ENCODE measurements at places on chromosomes 11 and 22.

- DNase-seq: no peak
Observed at GRCh38 chr11:5507933-5508305, 1.8 kb downstream of the UBQLN3 start.

- no peak for DNase-seq
Observed at GRCh38 chr22:31695423-31695822, 33.4 kb upstream of the PISD start.

DNA sequence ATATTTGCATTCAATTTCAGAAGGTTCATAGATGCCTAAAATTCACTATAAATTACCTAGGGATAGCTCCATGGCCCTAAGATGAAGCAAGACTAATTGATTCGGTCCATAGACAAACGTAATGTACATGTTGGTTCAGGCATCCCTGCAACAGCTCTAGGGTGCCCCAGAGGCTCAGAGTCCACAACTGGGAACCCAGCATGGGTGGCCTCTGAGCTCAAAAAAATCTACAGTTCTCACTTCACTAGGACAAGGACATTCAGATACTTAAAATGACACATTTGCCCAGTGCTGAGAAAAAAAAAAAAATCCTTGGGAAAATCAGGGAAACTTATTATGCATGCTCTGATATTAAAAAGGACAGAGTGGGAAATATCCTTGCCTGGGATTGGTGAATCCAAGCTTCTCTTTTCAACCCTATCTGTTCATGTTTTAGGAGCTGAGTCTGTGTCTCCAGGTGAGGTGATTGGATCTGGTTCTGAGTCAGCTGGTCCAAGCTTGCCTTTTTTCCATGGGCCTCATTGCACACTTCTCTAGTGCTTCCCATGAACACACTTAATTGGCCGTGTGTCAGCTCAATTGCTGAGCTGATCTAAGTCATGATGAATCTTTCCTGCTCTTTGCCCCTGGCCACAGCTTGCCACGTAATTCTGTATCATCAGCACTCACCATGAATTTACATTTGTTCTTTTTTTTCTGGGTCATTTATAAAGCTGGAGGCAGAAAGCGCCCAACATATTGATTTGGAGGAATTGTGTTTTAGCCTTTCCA lies 116.3 kb upstream of the RCN1 start:
- DNase-seq: no peak

- no peak for DNase-seq
Observed at GRCh38 chr22:32745996-32746322, 55.5 kb upstream of the TIMP3 start.

- no peak for DNase-seq
Observed at GRCh38 chr11:128448200-128448886, 139.0 kb downstream of the ETS1 start.

GRCh38 chr11:126305699-126306098 lies 1.8 kb downstream of the DCPS start:
- DNase-seq: no peak

DNA sequence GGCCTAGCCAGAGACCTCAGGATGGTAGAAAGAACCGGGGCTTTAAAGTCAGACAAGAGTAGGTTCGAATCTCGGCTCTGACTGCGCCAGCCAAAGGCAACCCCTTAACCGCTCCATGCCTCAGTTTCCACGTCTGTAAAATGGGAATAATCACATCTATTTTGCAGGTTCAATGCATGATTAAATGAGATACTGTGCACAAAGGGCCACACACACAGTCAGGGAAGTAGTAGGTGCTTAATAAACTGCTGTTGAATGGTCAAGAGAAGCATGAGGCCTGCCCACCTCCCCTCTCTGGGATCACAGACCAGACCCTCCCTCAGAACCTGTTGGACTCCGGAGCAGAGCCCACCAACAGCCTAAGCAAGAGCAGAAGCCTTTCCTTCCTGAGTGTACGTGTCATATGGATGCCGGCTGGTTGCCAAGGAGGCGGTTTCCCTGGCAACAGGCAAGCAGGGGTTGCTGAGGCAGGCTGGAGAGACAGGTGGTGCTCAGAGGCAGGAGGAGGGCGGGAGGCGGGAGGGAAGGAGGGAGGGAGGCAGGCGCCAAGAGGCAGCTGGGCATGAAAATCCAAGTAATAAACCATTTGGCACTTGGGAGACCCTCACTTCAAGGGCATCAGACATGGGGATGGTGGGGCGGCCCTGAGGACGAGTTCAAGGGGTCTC lies 43.9 kb downstream of the NFAM1 start:
- no peak for DNase-seq

DNA sequence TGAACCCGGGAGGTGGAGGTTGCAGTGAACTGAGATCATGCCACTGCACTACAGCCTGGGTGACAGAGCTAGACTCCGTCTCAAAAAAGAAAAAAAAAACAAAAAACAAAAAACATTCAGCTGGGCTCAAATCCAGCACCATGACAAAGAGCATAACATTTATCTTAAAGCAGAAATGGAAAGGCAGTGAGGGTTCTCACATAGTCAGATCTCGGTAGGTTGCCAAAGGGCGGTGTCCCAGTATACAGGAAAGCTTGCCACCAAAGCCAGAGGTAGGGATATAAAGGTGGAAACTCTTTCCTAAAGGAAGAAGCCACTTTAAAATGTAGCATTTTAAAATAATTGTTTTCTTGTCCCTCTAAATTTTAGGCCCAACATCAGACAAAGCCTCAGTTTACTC lies 22.4 kb upstream of the CAPRIN1 start:
- DNase-seq: no peak

DNA sequence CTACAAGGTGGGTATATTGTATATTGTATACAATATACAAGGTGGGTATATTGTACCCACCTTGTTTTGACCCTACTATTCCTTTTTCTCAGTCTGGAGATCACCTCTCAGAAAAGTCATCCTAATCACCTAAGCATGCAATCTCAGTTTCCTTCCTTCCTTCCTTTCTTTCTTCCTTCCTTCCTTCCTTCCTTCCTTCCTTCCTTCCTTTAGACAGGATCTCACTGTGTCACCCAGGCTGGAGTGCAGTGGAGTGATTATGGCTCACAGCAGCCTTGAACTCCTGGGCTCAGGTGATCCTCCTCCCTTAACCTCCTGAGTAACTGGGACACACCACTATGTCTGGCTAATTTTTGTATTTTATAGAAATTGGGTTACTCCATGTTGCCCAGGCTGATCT lies 1.2 kb upstream of the KCNE3 start:
- DNase-seq: no peak

- no peak for DNase-seq
Observed at GRCh38 chr11:21492931-21493330, 700.0 kb upstream of the ANO5 start.

- no peak for DNase-seq
Observed at GRCh38 chr11:65593518-65594414, 1.8 kb downstream of the KCNK7 start.

GRCh38 chr11:35602160-35602793 lies 16.0 kb upstream of the FJX1 start:
- DNase-seq: no peak

DNA sequence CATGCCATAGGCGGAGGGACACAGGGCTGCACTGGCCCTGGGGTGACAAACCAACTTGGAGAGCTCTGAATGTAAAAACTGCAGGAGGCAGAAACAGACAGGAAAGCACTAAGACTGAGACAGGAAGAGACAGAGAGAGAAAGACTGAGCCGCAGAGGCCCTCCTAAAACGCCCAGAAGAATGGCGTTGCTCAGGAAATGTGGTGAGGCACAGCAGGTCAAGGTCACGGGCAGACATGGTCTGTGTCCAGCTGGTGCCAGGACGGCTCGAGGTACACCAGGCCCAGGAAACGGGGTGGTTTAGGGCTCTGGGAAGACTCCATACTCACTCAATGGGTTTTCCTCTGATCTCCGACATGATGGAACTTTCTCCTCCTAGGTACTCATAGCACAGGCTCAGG lies 29.1 kb downstream of the MAFF start:
- no peak for DNase-seq

GRCh38 chr22:32823024-32823730 lies 21.7 kb downstream of the TIMP3 start:
- DNase-seq: no peak

- no peak for DNase-seq
Observed at GRCh38 chr11:18536209-18536608, 9.5 kb upstream of the TSG101 start.

DNA sequence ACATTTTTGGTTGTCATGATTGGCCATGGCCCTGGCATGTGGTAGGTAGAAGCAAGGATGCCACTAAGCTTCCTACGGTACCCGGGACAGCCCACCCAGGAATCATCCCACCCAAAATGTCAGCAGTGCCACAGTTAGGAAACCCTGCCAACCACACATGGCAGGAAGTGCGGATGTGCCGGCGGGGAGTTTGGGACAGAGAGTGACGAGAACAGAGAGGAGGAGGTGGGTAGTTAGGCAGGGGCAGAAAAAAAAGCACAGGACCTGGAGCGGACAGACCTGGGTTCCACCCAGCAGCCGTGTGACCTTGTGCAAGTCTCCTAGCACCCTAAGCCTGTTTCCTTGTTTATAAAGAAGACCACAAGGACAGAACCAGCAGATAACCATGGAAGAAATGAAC lies 3.3 kb downstream of the SPI1 start:
- DNase-seq: no peak

DNA sequence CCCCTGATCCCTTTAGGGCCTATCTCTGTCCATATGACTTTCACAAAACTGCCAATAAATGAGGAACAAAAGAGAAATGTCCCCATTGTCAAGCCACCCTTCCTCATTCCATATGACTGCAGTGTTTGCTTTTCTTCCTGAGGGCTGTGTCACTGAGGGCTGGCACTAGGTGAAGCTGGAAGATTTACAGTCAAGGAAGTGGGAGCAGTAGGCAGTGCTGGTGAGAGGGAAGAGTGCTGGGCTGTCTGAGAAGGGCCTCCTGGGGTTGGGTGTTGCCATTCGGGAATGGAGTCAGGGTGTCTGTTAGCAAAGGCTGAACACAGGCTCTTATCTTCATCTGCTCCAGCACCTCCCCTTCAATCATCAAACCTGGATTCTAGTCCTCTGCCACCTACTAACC lies 30.9 kb downstream of the INSC start:
- DNase-seq: no peak

GRCh38 chr11:74504100-74504691 lies 10.7 kb upstream of the LIPT2 start:
- no peak for DNase-seq

DNA sequence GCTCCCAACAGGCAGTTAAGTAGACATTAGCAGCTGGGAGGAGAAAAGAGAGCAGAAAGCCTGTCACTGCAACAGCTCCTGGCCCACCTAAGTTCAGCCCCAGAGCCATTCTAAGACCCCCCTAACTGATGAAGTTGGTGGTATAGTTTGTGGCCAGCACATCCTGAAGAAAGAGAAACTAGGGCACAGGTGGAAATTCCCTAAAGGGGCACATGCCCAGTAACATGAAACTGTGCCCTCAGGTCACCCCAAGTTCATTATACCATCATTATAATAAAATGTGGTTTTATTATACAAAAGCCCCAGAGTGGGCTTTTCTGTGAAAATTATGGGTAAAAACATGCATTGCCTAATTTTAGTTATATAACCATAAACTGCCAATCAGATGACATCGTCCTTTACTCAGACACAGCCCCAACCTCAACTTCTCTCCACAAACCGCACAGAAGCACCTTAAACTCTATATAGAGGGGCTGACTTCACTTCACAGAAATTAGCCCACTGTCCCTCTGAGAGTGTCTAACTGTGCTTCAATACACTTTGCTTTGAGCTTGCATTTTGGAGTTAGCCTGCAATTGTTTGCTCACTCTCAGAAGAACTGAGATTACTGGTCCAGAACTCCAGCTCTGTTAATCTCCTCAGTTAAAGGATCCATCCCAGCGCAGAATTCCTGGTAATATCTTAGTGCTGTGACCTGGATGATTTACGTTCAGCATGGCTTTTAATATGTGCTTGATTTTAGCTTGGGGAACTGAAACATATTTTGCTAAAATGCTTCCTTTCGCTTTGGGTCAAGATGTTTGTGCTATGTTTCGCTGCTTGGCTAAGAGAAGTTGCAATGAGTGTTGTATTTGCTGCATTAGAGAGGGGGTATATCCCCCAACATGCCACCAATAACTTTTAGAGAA lies 1.8 kb upstream of the APOL3 start:
- DNase-seq: no peak

- no peak for DNase-seq
Observed at GRCh38 chr11:44829838-44830237, 103.1 kb downstream of the TSPAN18 start.

DNA sequence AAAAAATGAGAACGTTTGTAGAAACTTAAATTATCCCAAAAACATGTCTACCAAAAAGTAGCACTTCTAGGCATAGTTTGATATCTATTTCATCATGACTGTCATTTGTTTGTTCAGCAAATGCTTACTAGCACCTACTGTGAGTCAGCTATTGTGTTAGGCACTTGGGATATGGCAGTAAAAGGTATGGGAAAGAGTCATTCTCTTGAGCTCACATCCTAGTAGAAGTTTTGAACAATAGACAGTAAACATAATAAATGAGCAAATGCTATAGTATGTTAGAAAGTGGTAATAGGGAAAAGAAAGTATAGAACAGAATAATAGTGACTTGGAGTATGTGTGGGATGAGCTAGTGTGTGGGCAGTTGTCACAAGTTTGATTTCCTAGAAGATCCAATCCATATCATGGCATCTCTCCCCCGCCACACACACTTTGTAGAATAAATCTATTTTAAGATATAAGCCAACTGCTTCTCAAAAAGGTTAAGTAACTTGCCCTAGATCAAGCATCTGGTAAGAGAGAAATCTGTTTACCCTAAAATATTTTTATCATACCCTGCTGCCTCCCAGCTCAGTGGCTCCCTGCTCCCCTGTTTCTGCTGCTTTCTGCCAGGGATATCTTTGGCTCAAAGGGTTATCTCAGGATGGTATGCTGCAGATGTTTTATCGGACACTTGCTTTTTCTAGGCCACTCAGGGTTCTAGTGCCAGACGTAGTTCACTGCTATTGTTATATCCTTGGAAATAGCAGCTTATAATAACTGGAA lies 129.7 kb downstream of the NCAM1 start:
- DNase-seq: no peak

- DNase-seq: no peak
Observed at GRCh38 chr11:5690216-5690615, 626 bp downstream of the TRIM22 start.

- DNase-seq: no peak
Observed at GRCh38 chr11:119530509-119530908, 107.5 kb upstream of the THY1 start.

All from activated CD4-positive, alpha-beta T cell treated with anti-CD3 and anti-CD28 coated beads, Interleukin-2, amount 50 U/mL, for 4 hours (primary cell).